ENCODE measurements at places on chromosomes 13 and 19. TPM values are rescaled to one million over a fixed set of nuclear protein-coding genes. Genes with fewer than 3 reads are reported as not detected.

DNA sequence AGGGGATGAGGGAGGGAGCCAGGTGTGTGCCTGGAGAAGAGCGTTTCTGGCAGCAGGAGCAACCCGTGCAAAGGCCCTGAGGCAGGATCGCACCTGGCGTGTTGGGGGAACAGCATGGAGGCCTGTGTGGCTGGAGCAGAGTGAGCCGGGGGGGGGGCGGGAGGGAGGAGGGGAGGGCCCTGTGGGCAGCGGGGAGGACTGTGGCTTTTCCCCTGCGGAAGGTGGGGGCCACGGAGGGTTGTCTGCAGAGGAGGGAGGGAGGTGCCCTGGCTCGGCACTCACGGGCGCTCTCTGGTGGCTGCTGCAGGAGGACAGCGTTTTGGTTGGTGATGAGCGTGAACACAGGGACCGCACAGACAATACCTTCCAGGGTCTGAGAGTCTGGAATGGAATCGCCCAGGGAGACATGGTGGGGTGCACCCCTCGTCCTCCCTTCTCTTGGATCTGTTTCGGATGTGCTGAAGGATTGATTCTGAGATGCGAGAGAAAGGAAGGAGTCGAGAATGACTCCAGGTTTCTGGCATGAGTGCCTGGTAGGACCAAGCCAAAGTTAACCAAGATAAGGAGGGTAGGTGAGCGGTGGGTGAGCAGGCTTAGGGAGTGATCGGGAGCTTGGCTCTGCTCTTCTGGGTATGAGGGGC lies 6.5 kb downstream of the RAB11B start:
- DNase-seq, result no peak

Gene CGB2
- not detected for polyA plus RNA-seq

Gene ZNF549
- 16.4 TPM for polyA plus RNA-seq

GRCh38 chr19:32570081-32570785 lies 10.8 kb upstream of the PDCD5 start:
- DNase-seq, result peak; percentile 46

GRCh38 chr13:109211616-109212015 lies 574.8 kb downstream of the IRS2 start:
- DNase-seq, result no peak

GRCh38 chr13:49370371-49370770 lies 73.5 kb downstream of the CAB39L start:
- no peak for DNase-seq

- no peak for DNase-seq
These were observed 2.8 kb downstream of the UBA2 start for GRCh38 chr19:34430738-34431625.

Gene NPAS1
- polyA plus RNA-seq, result 1.4 TPM

Gene KIR2DL3
- not detected for polyA plus RNA-seq

Gene EXOC3L2
- 12.3 TPM for polyA plus RNA-seq

DNA sequence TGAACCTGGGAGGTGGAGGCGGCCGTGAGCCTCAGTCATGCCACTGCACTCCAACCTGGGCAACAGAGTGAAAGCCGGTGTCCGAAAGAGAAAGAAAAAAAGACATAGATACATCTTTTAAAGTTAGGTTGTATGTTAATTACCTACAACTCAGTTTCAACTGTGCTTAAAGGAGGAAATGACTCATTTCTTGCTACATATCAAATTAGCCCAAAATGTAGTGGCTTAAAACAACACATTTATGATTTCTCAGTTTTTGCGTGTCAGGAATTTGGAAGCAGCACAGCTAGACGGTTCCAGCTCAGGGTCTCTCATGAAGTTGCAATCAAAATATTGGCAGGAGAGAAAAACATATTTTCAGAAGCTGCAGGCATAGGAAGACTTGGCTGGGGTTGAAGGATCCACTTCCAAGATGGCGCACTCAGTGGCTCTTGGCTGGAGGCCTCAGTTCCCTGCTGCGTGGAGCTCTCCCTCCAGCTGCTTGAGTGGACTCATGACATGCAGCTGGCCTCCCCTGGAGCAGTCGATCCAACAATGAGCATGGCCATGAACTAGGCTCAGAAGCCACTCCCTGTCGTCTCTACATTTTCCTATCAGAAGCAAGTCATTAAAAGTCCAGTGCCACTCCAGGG lies 7.1 kb downstream of the LDLR start:
- no peak for DNase-seq

- DNase-seq, result no peak
These were observed 1048.4 kb downstream of the SLITRK1 start for GRCh38 chr13:82833923-82834322.

- no peak for DNase-seq
These were observed 166.8 kb downstream of the PDS5B start for GRCh38 chr13:32752997-32753606.

Gene LRRC8E
- 3.0 TPM for polyA plus RNA-seq

DNA sequence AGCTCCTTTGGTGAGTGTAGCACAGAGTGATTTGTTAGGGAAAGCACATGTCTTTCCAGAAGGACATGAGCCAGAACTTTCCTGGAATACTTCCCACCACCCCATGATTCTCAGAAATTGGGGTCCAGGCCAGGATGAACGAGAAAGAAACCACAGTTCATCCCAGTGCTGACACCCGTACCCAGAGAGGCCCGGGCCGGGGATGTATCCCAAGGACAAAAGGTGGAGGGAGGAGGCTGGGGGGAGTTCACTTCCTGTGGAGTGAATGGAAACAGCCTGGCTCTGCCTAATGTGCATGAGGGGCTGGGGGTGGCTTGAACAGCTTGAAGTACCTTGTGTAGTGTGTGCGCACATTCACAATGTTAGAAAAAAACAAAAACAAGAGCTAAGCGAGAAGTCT lies 47.5 kb downstream of the CDADC1 start:
- no peak for DNase-seq

Gene DCT
- 0.39 TPM for polyA plus RNA-seq

Gene DIAPH3
- 14.3 TPM for polyA plus RNA-seq

DNA sequence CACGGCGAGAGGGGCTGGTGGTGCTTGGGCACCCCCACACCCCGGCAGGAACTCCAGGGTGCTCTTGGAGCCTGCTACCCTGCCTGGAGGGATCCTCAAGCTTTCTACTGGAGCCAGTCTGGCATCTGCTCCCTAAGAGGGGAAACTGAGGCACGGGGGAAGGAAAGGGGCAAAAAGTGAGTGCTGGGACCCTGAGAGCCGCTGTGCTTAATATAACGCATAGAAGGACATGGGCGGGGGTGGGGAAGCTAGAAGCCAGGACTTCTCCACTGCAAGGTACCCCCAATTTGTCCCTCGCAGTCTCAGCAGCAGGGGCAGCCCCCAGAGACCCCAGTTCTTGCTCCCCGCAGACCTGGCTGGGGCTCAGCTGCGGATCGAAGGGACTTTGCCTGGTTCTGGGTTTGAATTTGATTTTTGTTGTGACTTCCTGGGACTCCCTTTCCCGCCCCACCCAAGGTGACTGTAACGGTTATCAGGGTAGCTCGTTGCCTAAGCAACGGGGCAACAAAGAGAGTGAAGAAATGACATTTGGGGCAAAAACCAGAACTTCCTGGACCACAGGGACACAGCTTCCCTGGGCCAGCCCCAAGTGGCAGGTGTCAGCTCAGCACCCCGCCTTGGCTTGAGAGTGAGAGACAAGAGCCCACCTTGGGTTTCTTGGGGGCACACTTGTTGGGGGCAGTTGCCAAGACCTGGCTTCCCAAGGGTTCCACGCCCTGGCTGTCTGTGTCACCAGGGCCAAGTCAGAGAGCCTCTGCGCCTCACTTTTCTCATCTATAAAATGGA lies 638 bp downstream of the ADGRE5 start:
- no peak for DNase-seq

DNA sequence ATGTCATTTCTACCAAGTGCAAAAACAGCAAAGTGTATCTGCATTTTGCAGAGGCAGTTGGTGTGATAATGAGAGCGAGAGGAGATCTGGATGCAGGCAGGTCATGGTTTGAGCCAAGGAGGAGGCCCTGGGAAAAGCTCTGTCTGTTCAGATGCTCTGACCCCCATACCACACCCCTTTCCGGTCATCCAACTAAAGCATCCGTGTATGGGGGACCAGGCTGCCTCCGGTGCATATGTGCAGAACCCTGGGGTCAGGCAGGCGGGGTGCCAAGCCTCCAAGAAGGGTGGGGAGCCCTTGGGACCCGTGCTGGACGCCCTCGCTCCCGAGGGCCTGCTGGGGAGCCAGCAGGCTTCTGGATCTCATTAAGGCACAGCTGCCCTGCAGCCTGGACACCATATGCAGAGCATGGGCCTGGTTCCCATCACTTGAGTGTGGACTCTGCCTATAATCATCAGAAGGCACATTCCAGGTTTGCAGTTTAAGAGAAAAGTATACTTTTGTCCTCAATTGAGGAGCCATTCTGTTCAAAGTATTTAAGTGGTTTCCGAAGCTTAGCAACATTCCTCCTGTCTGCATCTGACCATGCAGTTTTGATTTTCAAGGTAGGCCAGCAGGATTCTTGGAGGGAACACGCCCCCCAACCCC lies 56.1 kb downstream of the ALOX5AP start:
- no peak for DNase-seq

GRCh38 chr13:45143346-45143751 lies 23.0 kb downstream of the GTF2F2 start:
- DNase-seq, result no peak

DNA sequence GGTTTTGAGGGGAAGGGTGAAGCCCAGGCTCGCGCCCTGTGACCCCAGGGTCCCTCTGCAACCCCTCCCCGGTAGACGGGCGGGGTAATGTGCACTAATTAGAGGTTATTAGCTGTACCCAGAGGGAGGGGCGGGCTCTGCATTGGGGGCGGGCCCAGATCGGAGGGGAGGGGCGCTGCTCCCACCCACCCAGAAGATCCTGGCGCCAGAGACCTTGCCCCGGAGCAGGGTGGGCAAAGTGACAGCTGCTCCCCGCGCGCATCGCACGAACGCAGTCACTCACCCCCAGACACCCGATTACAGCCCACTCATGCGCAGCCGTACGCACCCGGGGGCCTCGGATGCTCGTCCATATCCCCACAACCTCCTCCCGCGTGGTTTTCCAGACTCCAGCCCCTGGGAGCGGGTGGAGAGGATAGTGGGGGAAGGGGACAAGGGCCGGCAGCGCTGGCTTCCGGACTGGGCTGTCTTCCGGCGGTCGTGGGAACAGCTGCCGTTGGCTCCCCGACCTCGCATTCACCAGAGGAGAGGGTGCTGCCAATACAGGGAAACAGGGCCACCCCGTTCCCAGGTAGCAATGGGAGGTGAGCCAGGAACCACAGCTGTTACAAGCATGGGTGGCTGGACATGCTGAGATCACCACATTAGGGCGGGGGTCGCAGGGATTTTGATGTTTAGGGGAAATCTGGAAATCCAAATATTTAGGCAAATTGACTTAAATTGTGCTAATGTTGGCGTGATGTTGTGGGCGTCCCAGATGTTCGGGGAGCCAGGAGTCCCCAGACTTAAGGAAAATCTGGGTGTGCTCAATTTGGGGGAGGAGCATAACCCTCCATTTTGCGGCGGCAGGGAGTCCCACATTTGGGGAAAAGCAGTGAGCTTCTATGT lies 2.9 kb upstream of the HOOK2 start:
- DNase-seq, result no peak

Gene SPRED3
- 0.90 TPM for polyA plus RNA-seq

Gene B3GNT8
- 3.3 TPM for polyA plus RNA-seq

DNA sequence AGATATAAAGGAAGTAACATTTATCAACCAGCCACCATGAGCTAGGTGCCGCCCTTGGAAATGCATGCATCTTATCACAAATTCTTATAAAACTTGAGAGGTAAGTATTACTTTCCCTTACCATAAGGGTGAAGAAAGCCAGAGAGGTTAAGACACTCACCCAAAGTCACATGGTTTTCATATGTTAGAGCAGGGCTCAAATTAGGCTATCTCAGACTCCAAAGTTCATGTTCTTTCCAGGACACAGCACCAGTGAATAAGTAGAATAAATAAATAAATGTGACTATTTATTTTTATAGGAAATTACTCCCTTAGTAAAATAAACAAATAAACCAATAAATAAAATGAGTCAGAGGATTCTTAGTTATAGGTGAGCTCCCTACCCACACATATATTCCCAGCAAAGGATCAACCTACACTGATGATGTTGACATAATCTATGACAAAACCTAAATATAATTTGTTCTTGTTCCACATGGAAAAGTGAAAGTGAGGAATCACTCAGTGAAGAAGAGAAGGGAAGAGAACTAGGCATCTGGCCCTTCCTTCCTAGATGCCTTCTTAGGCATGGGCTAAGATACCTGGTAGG lies 27.2 kb downstream of the SPRY2 start:
- no peak for DNase-seq

Gene PRR22
- polyA plus RNA-seq, result 2.4 TPM

- no peak for DNase-seq
These were observed 26.2 kb downstream of the TMED1 start for GRCh38 chr19:10809651-10810285.

GRCh38 chr13:23740002-23740401 lies 149.2 kb downstream of the MIPEP start:
- DNase-seq, result no peak

DNA sequence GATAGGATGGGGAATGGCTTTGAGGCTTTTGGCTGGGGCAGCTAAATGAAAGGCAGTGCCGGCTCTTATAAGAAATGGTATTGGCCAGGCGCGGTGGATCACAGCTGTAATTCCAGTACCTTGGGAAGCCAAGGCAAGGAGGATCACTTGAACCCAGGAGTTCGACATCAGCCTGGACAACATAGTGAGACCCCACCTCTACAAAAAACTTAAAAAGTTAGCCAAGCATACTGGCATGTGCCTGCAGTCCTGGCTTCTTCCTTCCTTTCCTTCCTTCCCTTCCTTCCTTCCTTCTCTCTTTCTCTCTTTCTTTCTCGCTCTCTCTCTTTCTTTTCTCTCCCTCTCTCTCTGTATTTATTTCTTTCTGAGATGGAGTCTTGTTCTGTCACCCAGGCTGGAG lies 3.1 kb downstream of the CA11 start:
- DNase-seq, result no peak

GRCh38 chr13:80070024-80070703 lies 270.8 kb downstream of the SPRY2 start:
- DNase-seq, result no peak

Gene ZNF729
- 0.24 TPM for polyA plus RNA-seq

GRCh38 chr19:39307822-39308530 lies 11.8 kb downstream of the IFNL1 start:
- no peak for DNase-seq

Gene FLT3LG
- polyA plus RNA-seq, result 3.2 TPM

Gene CGB8
- not detected for polyA plus RNA-seq

- no peak for DNase-seq
These were observed 40.8 kb downstream of the RCBTB2 start for GRCh38 chr13:48492096-48492440.

GRCh38 chr19:37227996-37228395 lies 10.0 kb downstream of the ZNF383 start:
- no peak for DNase-seq

Data from renal cortex interstitium (tissue), 15 donors.